Left colon (tissue), 2 donors: ENCODE measurements at places on chromosomes 5 and 9. TPM values are rescaled to one million over a fixed set of nuclear protein-coding genes. Genes with fewer than 3 reads are reported as not detected.

DNA sequence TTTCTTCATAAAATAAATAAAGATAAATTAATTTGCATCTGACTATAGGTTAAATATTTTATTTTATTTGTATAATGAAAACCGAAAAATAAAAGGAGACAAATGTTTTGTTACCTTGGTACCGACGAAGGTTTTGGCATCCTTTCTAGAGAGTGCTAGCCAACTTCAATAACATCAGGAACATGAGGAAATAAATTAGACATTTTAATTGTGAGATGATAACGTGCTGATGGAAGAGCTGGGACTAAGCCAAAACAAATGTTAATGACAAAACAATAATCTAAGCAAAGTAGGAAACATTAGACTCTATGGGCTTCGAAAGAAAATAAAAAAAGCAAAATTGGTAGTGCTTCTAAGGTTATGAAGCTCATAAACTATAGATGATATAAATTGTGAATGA, 201.0 kb downstream of the IRX2 start:
- no peak for DNase-seq

DNA sequence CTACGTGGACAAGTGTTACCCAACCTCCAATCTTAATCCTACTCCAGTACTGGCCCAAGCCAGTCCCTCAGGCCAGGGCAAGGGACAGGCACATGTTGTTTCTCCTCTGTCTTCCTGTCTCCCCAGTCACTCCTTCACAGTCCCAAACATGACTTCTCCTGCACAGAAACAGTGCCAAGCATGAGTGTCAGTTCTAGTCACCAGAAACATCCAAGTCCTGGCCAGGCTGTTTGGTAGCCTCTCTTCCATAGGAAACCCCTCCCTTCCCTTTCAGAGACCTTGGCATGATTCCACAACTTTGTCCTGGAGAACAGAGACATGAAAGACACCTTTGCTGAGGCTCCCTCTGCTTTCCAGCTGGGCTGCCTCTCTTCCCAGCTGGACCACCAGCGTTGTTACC, 56.2 kb upstream of the SLC2A8 start:
- no peak for DNase-seq

DNA sequence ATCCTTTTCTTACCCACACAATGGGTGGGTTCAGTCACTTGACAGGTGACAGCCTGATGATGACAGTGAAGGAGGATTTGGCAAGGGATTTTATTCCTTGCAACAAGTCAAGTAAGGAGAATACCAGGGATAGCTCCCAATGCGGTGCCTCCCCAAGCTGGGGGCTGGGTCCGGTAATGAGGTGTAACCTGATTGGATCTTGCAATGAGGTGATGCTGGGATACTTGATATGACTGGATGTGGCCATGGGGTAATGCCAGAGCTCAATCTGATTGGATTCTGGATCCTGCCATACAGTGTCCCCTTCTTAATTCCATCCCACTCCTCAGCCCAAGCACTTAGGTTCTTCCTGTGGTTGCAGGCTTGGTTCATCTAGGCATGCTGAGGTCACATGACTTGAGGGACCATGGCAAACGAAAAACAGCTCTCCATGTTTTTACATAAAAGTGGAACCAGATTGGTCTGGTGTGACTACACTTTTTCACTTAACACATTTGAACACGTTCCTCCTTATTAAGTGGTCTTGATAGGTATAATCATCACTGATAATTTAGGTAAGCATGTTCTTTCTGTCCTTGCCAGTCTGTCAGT, 181.1 kb downstream of the PDZD2 start:
- DNase-seq, result no peak

GRCh38 chr5:96004087-96004486, 42.4 kb upstream of the ELL2 start:
- DNase-seq, result no peak

- DNase-seq, result no peak
Measured at GRCh38 chr9:87386490-87387025, 111.1 kb upstream of the DAPK1 start.

- no peak for DNase-seq
Measured at GRCh38 chr5:647311-647710, 35.2 kb downstream of the CEP72 start.

GRCh38 chr9:109132567-109133021, 12.8 kb upstream of the TMEM245 start:
- no peak for DNase-seq

DNA sequence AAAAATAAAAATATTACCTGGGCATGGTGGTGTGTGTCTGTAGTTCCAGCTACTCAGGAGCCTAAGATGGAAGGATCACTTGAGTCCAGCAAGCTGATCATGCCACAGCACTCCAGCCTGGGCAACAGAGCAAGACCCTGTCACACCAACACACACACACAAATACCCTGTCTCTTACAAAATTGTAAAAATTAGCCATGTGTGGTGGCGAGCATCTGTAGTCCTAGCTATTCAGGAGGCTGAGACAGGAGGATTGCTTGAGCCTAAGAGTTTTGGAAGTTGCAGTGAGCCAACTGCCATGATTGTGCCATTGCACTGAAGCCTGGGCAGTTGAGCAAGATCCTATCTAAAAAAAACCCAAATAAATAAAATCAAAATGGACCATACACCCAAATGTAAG, 32.1 kb upstream of the DENND4C start:
- no peak for DNase-seq

DNA sequence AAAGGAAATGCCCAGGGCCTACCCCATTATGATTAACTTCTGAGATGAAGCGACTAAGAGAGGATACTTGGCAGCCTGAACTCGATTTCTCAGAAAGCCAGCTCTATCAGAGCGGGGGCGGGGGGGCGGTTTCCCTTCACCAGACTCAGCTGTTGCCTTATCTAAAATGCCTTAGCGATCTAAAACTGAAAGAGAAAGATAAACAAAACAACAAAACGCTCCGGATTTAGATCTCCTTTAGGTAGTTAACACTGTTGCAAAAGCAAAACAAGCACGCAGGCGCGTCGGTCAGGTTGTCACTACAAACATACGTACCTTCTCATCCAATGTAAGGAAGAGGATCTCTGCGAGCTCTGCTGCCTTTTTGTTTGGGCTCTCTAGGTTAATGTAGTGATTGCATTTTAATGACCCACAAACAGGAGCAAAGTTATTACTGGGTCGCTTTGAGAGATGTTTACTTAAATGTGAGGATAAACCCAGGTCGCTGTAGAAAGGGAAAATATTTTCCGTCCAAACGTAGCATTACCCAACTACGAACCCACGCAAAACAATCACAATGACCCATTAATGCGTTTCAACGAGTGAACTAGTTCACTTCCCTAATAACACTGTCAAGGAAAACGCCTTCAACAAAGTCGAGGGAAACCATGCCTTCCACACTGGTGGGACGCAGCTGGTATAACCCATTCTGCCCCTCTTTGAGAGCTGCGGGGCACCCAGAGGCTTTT, 982 bp downstream of the EPB41L4A start:
- DNase-seq, result peak; percentile 56

DNA sequence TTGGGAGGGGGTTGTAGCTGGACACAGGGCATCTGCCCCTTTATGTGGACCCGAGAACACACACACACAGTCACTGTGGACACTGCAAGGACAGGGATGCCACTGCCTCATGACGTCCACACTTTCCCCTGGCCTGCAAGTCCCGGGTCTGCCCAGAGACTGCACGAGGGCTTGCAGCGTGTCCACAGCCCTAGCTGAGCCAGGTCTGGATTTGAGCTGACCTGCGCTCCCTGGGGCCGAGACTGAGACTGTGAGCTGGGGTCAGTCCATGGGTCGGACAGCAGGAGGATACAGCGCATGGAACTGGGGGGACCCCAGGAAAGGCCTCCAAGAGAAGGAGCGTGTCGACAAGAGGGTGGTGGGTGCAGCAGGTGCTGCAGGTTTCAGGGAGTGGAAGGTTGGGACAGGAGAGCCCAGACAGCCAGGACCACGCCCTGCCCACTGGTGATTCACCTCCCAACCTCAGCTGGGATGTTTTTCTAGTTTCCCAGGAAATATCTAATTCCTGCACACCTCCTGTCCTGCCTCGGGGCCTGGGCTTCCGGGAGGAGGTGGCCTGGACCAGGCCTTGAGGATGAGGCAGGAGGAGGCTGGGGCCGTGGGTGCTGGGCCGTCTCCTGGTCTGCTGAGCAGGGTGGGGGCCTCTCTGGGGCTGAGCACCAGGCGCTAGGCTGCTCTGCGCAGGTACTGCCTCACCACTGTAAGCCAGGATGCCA, 806 bp upstream of the RNF224 start:
- DNase-seq, result peak; percentile 32

GRCh38 chr9:131732061-131732526, 7.8 kb downstream of the RAPGEF1 start:
- peak; percentile 69 for DNase-seq

- DNase-seq, result no peak
Measured at GRCh38 chr5:83911367-83911919, 190.8 kb upstream of the HAPLN1 start.

DNA sequence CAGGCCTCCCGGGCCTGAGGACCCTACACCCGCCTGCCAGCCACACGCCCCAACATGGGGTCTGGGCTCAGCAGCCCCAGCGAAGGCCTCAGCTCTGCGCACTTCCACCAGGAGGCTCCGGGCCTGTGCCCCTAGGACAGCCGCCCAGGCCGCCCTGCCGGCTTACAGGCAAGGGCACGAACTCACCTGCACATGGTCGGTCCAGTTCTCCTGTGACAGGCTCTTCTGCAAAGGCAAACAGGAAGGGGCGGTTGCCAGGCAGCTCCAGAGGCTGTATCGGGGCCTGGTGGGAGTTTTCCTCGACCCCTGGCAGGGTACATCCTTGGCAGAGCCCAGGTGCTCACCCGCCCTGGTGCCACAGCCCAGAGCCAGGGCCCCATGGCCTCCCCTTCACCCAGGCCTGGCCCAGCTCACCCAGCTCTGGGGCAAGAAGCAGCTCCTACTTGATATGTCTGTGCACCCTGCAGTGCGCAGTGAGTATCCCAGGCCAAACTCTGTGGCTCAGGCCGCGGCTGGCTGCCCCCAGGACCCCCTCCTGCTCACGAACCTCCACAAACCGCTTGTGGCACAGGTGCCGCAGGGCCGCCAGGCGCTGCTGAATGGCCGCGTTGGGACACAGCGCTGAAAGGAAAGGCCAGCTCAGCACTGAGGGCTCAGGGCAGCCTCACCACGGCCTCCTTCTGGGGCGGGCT, 52.2 kb upstream of the NRARP start:
- no peak for DNase-seq

DNA sequence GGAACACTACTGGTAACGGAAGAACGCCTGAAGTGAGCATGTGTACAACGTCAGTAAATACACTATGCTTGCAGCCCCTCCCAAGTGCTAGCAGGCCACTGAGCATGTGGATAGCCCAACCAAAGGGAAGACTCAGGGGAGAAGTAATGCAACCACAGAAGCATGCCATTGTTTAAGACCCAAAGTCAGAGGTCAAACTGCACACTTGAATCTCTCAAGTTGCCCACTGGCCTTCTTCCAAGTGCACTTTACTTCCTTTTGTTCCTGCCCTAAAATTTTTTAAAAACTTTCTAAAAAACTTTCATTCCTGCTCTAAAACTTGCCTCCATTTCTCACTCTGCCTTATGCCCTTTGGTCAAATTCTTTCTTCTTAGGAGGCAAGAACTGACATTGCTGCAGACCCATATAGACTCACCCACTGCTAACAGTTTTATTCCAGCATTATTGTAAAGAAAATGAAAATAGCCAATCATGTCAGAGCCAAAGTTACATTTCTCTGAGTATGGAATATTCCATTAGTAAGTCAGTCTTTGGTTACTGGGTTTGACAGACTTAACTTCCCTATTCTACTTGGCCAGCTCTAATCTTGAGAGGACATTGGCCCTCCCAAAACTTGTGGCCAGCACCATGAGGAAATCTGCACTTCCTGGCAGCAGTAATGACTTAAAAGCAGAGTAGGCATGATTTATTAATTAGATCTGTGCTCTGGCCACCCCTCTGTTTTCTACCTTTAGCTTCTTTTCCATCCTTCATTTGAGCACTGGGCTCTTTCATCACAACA, 76.9 kb downstream of the TSSK1B start:
- no peak for DNase-seq

GRCh38 chr9:128716581-128717254, 7.2 kb downstream of the ZDHHC12 start:
- no peak for DNase-seq

DNA sequence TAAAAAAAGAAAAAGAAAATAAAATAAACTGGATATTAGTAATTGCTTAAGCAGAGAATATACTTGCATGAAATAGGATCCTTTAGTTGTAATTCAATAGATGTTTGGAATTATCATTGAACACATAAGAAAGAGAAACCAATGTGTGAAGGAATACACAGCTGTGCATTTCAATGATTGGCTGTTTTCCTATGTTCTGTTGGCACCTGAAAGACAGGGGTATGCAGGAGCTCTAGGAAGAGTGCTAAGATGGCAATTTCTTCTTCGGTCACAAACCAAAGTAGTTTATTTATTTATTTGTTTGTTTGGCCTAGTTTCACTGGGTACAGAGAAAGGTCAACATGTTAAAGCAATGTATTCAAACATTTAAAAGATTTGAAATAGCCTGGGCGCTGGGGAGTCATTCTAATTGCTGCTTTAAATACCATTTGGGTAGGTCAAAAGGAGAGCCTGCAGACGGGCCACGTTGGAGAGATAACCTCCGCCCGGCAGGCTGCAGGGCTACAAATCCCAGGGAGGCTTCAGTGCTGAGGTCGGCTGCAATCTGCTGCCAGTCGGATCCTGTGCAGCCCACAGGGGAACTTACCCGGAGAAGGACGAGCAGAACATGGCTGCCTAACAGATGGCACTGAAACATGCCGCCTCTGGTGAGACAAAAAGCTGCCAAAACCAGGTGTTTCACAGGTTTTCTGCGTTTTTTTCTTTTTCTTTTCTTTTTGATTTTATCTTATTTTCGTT, 154.2 kb upstream of the TYRP1 start:
- no peak for DNase-seq

- no peak for DNase-seq
Measured at GRCh38 chr5:110048491-110048890, 358.8 kb downstream of the MAN2A1 start.

- DNase-seq, result peak; percentile 11
Measured at GRCh38 chr5:435156-435790, 7.7 kb upstream of the EXOC3 start.

GRCh38 chr5:72673623-72674022, 142.8 kb upstream of the TNPO1 start:
- no peak for DNase-seq

DNA sequence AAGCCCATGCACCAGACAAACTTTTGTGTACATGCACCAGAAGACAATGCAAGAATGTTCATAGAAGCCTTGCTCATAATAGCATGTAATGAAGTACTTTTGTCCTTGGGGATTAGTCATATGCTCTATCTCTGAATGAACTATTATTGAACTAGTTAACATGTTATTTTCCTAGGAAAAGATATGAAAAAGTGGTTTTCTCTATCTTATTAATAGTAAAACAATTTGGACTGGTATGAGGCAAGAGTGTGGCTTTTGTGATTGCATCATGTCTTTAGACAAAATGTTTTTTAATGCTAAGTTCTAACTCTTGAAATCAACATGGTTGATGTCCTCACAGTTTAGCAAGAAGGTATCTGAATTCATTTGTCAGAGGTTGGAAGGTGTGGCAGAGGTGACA, 55.7 kb upstream of the SPDL1 start:
- DNase-seq, result no peak

GRCh38 chr5:96573513-96573894, 88.7 kb upstream of the CAST start:
- DNase-seq, result no peak

The IFNA2 gene
- not detected for total RNA-seq

The SUSD3 gene
- total RNA-seq, result 0.95 TPM

The TAF11L2 gene
- not detected for total RNA-seq

The GEMIN5 gene
- total RNA-seq, result 6.7 TPM

The KIF20A gene
- 6.5 TPM for total RNA-seq

The GAS1 gene
- 7.5 TPM for total RNA-seq

The OBP2B gene
- not detected for total RNA-seq

The SLC6A3 gene
- not detected for total RNA-seq

The PCDHGB6 gene
- 1.9 TPM for total RNA-seq

The ZNF454 gene
- total RNA-seq, result 0.70 TPM

The PCDHB3 gene
- 1.4 TPM for total RNA-seq

The GABRA6 gene
- total RNA-seq, result not detected

The SLC22A5 gene
- 59.3 TPM for total RNA-seq
